T-helper 2 cell (primary cell): ENCODE measurements at places on chromosomes 3 and 15.

GRCh38 chr3:24905266-24905665 lies 410.6 kb upstream of the THRB start:
- DNase-seq = no peak

DNA sequence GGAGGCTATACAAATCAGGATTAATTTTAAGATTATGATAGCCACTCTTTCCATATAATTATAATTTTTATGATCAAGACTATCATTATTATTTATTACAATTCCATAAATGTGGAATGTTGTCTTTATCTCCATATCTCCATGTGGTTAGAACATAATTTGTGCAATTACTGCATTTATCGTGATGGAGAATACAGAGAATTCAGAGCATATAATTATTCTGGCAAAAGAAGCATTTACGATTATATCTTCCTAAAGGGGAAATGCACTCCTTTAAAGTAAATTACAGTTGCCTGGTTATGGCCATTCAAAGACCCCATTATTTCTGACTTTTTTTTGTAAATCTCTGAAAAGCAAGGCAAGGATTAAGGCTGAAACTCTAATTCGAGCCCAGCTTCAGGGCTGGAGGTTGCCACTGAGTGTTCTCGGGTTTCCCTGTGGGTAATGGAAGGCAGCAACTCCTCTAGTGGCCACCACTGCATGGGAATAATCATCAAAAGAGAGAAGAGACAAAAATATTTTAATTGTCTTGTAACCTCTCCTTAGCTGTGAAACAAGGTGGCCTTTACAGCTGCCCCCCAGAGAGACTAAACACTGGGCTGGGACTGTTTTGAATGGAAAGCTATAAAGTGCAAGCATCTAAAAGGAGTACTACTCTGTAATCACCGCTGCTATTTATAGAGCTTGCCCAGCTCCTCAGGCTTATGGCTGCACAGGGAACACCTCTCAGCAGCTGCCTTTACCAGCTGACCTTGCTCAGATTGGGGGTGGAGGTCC lies 59.8 kb upstream of the PRTG start:
- no peak for DNase-seq

DNA sequence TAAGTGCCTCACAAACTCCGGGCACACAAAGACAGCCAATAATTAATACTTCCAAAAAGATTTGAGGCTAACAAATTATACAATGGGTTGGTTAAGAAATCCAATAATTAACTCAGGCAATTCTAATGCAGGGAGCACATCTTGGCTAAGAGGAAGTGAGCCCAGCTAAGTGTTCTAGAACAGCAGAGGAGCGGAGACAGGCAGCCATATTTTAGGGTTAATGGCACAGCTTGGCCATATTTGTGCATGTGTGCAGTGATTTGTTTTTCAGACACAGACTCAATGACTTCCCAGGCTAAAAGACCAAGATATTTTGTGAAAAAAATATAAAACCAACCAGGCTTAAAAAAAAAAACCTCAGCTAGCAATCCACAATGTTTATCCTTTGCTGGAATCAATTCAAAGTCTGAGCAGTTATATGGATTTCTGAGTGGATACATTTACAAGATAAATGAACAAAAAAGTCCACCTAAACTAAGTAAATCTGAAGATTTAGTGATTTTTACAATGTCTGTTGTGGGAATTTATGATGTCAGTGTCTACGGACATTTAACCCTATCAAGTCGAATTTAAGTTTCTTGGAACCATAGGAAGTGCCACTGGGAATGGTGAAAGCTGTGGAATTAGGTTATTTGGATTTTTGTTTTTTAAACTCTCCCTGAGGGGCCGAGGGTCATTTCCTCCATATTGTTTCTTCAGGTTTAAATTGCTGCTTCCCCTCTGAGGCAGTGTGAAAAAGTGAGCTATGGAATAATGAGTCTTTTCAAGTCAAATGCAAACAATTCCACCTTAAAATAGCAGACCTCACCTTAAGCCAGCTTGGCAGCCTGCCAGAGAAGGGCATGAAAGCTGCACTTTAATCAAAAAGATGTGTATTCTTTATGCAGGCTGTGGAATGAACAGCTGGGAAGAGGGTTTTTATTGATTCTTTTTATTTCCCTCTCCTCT lies 413.7 kb upstream of the TBL1XR1 start:
- no peak for DNase-seq

DNA sequence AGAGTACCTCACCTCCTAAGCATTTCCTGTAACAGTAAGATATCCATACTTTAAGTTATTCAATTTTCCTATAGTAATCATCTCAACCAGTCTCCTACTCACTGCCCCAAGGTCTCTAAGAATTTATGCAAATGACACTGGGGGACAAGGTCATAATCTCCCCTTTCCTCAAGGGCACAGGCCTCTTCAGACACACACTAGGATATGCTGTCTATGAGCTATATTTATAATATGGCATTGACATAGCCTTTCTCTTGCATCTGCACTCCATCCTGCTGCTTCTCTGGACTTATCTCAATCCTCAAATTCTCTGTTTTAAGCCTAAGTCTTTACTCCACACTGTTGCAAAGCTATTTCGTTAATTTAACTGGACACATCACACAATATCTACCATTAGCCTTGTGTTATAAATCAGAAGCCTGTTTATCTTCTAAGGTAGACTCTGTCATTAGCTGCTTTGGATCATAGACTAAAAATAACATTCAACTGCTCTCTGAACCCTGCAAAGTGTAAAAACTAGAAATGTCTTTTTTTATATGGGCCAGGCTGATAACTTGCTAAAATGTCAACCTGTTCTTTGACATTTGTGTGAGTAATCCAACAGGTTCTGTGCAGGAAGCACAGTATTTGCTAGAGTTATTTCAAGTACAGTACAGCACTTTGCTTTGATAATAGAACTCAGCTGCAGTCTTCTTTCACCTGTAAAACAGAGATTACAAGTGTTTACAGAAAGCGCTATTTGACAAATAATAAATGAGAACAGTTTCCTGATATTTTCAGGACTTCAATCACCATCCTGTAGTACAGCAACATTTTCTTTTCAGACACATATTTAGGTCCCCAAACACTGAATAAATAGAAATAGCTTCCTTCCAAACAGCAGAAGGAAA lies 17.8 kb upstream of the SEC62 start:
- no peak for DNase-seq

GRCh38 chr15:48946074-48946839 lies 17.5 kb downstream of the SHC4 start:
- DNase-seq = no peak

GRCh38 chr3:13520326-13520880 lies 28.5 kb upstream of the FBLN2 start:
- DNase-seq = no peak

DNA sequence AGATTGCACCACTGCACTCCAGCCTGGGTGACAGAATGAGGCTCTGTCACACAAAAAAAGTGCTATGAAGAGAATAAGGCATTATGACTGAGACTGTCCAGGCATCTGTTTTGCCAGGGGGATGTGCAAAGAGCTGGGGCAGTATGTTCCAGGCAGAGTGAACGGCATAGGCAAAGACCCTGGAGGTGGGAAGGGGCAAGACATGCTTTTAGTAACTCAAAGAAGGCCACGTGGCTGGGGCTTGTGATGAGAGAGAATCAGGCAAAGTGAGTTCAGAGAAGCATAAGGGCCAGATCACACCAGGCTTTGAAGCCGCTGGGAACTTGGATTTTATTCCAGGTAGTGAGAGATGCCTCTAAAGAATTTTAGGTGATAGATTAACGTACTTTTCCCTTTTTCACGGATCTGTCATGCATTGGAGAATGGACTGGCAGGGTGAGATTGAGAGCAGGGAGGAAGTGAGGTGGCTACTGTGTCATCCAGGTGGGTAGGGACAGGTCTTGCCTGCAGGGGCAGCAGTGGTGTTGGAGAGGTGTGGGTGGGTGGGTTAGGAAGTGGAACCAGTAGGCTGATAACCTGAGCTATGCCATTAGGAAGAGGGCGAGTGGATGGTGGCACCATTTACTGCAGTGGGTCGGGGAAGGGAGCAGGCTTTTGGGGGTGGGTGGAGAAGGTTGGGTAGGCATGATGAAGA lies 31.7 kb downstream of the ATP2B2 start:
- no peak for DNase-seq

GRCh38 chr15:38054488-38054887 lies 120.0 kb downstream of the TMCO5A start:
- DNase-seq = no peak

DNA sequence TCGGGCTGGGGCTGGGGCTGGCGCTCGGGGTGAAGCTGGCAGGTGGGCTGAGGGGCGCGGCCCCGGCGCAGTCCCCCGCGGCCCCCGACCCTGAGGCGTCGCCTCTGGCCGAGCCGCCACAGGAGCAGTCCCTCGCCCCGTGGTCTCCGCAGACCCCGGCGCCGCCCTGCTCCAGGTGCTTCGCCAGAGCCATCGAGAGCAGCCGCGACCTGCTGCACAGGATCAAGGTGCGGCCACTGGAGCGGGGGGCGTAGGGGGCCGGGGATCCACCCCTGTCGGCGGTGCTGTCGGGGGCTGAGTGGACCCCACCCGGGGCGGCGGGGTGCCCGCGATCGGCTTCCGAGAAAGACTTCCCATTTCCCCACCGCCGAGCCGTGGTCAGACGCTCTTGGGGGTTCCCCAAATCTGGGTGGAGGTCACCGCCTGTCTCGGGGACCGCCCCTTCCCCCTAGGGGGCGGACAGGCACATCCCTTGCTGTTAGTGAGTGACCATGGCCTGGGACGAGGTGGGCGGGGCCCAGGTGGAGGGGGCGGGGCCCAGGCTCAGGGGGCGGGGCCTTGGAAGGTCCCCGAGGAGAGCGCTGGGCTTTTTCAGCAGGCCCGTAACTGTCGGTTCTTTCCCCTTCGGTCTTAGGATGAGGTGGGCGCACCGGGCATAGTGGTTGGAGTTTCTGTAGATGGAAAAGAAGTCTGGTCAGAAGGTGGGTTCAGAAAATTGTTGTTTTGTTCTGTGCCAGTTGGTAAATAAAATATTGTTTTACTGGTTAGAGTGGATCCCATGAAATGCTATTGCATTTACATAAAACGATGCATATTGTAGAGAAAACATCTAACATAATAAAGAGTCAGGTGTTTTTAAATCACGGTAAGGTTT lies 578 bp downstream of the LACTB start:
- DNase-seq = peak; percentile 57

DNA sequence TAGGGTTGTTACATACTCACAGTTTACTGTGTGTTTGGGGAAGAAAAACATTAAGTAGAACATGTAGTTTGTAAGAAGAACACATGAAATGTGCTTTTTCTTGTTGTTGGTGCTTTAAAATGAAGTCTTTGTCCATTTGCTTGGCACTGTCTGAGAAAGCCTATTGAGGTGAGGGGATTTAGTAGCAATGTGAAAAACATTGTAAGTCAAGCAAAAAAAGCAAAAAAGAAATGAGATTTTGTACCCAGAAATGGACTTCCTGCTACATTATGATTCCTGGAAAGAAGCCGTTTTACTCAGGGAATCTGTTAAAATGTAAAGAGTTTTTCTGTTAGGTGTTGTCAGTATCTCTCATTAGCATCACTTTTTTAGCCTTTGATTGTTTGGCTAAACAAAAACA lies 59.9 kb downstream of the KAT2B start:
- no peak for DNase-seq

DNA sequence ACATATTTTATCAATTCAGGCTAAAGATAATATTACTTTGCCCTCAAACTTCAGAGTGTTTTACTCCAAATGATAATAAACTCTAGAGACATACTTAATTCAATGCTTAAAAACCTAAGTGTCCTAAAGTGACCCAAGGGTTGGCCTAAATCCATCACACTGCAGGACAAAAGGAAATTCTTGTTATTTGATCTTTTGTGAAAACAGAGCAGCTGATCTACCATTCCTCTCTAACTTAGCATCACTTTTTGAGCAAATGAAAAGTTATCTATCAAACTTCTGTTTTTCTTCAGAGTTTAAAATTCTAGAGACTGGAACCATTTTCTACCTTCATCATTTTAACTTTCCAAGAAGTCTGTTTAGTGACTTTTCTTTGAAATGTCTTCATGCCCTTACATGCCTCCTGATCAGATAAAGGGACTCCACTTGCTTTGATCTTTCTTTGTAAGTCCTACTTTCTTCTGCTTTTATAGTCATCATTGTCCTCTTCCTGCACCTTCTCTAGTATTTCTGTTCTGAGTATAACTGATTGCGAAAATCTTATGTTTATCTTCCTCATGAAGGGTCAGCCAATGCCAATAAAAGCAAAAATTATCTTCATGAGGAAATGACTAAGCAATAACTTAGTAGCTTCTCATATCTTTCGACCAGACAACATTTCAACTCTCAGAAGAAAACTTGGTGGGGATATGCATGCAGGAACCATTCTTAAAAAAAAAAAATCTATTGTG lies 378.7 kb upstream of the TGFBR2 start:
- no peak for DNase-seq

- DNase-seq = no peak
Measured at GRCh38 chr3:195763076-195763830, 42.5 kb downstream of the MUC20 start.

- no peak for DNase-seq
Measured at GRCh38 chr3:39110041-39110639, 2.7 kb downstream of the TTC21A start.

DNA sequence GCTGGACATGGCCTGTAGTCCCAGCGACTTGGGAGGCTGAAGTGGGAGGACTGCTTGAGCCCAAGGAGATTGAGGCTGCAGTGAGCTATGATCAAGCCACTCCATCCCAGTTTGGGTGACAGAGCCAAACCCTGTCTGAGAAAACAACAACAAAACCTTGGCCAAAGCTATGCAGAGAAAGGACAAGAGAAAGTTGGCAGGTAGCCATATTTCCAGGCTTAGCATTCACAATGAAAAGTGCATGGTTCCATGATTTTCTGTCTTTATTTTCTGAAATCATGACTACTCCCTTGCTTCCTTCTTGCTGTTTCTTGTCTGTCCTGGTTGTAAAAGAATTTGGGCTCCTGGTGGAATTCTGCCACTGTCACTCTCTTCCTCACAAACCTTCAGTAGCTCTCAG lies 284.6 kb upstream of the C2CD4B start:
- no peak for DNase-seq

- DNase-seq = no peak
Measured at GRCh38 chr3:34174740-34175139, 376.3 kb downstream of the PDCD6IP start.

DNA sequence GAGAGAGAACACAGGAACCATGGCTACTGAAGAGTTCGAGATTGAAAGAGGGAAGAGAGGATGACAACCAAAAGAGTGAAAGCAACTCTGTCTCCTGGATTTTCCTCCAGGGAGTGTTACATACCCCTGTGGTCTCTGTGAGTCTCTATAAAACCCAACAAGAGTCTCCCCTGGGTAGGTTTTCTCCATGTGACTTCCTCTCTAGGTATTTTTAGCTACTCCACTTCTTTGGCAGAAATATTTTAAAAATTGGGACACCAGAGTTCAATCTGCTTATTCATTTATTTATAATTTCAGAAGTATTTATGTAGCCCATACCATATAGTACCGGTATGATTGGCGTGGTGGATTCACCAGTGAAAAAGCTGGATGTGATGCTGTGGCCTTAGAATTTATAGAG lies 671.7 kb upstream of the NR2F2 start:
- no peak for DNase-seq

- no peak for DNase-seq
Measured at GRCh38 chr3:143450632-143451031, 331.1 kb downstream of the CHST2 start.

DNA sequence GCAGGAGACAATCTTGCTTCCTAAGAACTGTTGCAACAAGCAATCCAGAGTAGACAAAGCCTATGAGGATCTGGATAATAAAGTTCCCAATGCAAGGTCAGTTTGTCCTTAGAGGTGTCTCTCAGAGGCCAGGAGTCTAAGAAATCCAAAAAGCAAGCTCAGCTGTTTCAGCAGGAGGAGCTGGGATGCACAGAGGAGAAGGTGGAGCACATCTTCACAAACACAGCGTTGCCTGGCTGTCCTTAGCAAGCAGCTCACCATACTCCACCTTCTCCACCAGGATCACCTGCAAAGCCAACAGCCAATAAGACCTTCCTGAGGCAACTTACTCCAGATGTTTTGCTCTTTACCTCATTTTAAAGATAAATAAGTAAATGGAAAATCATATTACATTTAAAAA lies 365 bp downstream of the ZBED2 start:
- no peak for DNase-seq
